ENCODE measurements at places on chromosomes 6 and 20.

DNA sequence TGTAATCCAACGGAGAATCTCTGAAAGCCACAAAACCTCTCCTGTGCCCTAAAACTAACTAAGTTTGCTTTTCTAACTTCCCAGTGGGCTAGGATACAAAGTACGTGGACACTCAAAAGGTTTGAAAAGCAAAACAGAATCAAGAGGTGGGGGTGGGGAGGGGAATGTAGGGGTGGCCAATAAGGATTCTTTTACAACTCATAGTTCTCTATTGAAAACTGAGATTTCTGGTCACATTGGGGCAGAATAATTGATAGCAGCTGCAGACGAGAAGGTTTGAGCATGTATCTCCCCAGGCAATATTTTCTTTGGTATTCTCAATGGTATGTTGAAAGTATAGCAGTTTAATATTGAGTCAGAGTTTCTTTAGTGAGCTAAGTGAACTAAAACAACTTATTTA lies 376.7 kb upstream of the CITED2 start:
- no peak for DNase-seq

DNA sequence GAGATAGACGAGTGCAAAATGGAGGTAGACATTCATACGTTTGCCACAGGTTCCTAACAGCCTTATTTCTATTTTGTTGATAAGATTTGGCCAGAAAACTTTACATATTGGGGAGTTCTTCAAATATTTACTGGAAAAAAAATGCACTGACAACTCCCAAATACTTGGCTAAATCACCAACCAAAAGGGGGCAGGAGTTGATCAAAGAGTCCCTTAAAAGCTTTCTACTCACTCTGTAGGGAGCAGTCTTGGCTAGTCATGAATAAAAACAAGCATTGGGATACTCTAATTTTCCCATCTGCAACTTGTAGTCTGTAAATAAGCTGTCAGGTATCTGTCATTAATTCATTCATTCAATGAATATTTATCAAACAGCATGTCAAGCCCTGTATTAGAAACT lies 18.4 kb downstream of the TENT5A start:
- no peak for DNase-seq

GRCh38 chr20:10949930-10950783 lies 276.4 kb upstream of the JAG1 start:
- no peak for DNase-seq

- no peak for DNase-seq
Observed at GRCh38 chr6:117974914-117975627, 68.0 kb downstream of the SLC35F1 start.

DNA sequence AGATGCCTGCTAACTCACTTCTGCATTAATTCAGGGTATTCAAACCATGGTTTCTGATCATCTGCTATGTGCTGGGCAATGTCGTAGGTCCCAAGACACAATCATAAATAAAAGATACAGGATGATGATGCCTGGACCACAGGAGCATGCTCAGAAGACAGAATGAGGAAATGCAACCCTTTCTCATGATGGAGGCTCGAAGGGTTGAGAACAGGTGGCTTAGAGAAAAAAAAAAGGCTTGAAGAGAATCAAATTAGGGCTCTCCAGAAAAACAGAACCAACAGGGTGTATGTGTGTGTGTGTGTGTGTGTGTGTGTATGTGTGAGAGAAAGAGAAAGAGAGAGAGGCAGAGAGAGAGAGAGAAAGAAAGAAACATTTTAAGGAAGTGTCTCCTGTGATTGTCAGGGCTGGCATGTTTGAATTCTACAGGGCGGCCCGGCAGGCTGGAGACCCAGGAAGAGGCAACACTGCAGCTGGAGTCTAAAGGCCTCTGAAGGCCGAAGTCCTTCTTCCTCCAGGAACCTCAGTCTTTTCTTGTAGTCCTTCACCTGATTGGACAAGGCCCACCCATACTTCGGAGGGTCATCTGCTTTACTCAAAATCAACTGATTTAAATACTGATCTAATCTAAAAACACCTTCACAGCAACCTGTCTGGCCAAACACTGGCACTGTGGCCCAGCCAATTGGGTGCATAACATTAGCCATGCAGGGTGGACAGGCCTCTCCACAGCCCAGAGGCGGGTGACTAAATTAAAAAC lies 143.8 kb downstream of the ERMARD start:
- no peak for DNase-seq

DNA sequence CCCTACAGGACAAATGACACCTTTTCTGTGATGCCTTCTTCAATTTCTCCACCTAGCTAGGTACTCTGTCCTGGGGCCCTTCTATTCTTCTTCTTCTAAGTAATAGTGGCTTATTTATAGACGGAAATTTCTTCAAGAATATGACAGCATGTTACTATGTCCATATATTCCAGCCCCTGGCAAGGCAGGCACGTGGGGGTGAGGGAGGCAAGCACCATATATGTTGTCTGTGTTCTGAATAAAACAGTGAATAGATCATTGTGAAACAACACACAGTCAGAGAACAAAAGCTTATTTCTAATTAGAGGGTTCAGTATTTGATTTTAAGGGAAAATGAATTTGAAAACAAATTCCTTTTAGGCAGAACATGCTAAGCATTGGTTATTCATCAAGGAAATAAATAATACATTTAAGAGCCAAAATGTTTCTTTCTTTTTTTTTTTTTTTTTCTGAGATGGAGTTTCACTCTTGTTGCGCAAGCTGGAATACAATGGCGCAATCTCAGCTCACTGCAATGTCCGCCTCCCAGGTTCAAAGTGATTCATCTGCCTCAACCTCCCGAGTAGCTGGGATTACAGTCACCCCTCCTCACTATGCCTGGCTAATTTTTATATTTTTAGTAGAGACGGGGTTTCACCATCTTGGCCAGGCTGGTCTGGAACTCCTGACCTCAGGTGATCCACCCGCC lies 6.2 kb downstream of the HEBP2 start:
- no peak for DNase-seq

GRCh38 chr20:24977797-24978196 lies 14.8 kb downstream of the APMAP start:
- no peak for DNase-seq

- DNase-seq, result no peak
Observed at GRCh38 chr6:157447735-157448134, 66.7 kb downstream of the ZDHHC14 start.

DNA sequence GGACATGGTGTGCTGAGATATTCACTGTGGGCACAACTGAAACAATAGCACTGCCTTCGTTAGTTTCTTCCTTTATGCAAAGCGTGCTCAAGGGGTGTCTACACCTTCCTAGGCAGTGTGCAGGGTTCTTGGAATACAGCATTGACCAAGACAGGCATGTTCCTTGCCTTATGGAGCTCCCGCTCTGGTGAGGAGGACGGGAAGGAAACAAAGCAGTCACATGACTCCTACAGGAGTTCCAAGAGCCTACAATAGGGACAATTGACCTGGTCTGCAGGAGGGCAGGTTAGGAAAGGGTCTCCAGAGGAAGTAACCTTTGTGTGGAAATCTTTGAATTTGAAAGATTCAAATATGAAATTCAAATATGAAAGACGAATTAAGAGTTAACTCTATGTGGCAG lies 25.8 kb upstream of the SIRPB2 start:
- no peak for DNase-seq

DNA sequence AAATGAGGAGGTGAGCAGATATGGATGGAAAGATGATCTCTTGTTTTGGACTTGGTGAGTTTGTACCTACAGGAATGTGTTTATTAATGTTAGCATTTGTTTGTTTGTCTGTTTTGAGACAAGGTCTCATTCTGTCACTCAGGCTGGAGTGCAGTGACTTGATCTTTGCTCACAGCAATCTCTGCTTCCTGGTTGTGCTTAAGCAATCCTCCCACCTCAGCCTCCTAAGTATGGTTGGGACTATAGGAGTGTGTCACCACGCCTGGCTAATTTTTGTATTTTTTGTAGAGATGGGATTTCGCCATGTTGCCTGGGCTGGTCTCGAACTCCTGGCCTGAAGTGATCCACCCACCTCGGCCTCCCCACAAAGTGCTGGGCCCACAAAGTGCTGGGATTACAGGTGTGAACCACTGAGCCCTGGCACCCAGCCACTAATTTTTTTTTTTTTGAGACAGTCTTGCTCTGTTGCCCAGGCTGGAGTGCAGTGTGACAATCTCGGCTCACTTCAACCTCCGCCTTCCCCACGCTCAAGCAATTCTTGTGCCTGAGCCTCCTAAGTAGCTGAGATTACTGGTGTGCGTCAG lies 7.1 kb downstream of the CASP8AP2 start:
- DNase-seq, result no peak

DNA sequence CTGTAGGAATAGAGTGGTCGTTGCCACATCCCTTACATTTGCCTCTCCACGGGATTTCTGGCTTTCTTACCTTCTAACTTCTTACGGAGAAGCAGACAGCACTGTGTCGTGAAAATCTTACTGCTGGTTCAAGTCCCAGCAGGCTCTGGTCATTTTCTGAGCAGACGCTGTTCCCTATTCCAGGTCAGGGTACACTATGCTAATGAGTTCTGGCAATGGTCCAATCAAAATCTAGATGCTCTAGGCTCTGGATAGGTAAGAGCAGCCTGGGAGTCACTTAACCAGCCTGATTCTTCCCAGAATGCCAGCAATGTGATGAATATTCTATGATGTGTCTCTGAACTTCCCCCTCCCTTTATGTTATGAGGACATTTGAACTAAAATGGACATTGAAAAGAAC lies at the start of gene GCM1:
GCM1 (minus strand) TSS at position 158 of the 400 bp plus-strand sequence. CDS start 3,209 bp downstream, outside the sequence.
- no peak for DNase-seq

GRCh38 chr6:91083211-91083610 lies 496.3 kb upstream of the MAP3K7 start:
- DNase-seq, result no peak

- DNase-seq, result no peak
Observed at GRCh38 chr6:132684272-132684671, 25.3 kb upstream of the TAAR1 start.

DNA sequence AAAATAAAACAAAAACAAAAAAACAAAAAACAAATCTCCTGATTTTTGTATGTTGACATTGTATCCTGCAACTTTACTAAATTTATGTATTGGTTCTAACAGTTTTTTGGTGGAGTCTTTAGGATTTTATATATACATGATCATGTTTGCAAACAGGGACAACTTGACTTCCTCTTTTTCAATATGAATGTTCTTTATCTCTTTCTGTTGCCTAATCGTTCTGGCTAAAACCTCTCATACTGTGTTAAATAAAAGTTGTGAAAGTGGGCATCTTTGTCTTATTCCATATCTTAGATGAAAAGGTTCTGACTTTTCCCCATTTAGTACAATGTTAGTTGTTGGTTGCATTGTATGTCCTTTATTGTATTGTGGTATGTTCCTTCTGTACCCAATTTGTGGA lies 261.7 kb upstream of the NOX3 start:
- DNase-seq, result no peak

GRCh38 chr6:39188571-39188970 lies 40.7 kb downstream of the KCNK5 start:
- no peak for DNase-seq

DNA sequence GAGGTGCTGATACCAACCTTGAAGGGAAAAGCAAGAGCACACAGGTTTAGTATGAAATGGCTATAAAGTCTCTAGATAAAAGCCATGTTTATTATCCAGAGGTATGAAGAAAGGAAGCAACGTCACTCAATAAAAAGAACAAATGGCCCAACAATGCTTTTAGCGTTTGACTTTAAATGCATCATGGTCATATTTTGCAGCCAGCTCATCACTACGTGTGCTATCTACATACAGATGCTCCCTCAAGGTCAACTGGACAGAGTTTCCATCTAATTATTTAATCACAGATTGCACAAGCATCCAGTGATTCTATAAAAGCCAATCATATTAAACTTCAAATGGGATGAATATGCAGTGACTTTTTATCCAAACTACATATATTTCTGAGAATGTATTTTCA lies 127.6 kb upstream of the SYNDIG1 start:
- DNase-seq, result no peak

DNA sequence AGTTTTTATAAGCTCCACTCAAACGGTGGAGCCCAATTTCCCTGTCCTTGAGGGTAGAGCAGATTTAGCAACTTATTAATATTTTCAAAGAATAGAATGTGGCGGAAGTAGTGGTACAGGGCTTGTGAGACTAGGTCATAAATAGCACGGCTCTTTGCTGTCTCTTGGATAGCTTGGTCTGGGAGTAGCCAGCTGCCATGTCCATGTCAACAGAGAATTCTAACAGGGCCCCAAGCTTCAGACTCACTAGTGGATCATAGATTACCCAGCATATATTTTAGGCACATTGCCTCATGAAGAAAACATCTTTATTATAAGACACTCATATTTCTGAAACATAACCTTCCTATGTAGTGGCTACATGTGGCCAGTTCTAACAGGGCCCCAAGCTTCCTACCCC lies 755.7 kb downstream of the HDGFL1 start:
- DNase-seq, result no peak

DNA sequence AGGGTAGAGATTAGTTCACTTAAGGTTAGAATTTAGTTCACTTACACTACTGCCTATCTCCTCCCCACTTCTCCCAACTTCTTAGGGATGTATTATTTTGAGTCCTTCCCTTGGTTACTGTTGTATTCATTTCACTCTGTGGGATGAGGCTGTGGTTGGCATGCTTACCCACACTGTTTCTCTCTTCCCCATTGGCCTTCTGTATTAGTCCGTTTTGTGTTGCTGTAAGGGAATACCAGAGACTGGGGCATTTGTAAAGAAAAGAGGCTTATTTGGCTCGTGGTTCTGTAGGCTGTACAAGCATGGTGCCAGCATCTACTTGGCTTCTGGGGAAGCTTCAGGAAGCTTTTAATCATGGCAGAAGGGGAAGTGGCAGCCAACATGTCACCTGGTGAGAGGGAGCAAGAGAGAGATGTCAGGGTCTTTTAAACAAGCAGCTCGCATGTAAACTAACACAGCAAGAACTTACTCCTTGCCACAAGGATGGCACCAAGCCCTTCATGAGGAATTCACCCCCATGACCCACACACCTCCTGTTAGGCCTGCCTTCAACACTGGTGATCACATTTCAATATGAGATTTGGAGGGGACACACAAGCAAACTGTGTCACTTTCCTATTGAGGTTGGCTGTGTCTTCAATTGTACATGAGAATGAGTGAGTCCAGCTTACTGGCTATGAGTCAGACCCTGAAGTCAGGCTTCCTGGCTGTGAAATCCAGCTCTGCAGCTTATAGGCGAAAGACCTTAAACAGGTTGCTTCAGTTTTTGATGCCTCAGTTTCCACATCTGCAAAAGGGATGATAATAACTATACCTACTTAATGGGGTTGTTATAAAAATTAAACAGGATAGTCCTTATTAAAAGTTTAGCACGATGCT lies 53.3 kb downstream of the SYNDIG1 start:
- DNase-seq, result no peak

DNA sequence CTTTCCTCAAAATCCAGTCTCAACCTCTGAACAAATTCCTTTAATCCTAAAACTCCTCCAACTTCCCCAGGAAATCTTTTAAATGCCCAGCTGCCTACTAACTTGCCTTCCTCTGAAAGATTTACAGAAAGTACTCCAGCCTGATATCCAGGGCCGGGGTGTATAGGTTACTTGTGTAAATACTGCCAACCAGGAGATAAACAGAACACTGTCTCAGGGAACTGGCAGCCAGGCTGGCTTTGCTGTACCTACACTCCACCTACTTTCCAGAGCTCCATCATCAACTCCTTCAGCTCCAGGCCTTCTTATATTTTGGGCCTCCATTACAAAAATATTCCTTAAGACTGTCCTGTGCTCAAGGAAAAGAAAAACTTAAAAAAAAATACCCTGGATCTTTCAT lies 85.9 kb downstream of the CEP162 start:
- no peak for DNase-seq

Measured in progenitor cell of endocrine pancreas (in vitro differentiated cells).